ENCODE measurements at places on chromosomes 6 and 20. TPM values are rescaled to one million over a fixed set of nuclear protein-coding genes. Genes with fewer than 3 reads are reported as not detected.

GRCh38 chr6:42163981-42164380 is 9.2 kb upstream of the GUCA1A start:
- no peak for DNase-seq

Gene MCCD1
- polyA plus RNA-seq = not detected

Gene SCUBE3
- 2.9 TPM for polyA plus RNA-seq

Gene MSH5
- 3.6 TPM for polyA plus RNA-seq

Gene SUMO4
- polyA plus RNA-seq = 0.18 TPM
